ENCODE measurements at places on chromosomes 6 and 20.

DNA sequence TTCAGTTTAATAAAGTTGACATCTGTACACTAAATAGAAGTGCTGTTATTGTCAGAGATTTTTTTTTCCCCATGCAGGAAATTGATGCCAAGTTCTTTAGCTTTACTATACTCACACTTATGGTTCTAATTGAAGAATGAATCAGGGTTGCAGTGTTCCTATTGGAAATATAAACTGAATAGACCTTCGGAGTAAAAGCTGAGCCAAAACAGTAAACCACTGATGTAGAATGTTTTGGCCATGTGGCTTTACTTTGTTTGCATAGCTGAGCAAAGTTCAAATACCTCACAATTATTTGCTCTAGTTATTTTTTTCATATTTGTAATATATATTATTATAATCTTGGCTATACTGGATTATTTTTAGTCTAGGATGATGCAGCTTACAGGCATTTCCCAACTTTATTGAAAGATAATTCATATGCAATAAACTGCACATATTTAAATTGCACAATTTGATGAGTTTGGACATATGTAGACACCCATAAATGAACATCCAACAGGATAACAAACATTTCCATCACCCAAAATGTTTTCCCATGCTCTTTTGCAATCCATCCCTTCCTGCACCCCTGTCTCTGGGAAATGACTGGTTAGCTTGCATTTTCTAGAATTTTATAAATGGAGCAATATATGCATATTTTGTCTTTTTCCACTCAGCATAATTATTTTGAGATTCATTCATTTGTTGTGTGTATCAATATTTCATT, 105.8 kb upstream of the NOX3 start:
- DNase-seq: no peak

DNA sequence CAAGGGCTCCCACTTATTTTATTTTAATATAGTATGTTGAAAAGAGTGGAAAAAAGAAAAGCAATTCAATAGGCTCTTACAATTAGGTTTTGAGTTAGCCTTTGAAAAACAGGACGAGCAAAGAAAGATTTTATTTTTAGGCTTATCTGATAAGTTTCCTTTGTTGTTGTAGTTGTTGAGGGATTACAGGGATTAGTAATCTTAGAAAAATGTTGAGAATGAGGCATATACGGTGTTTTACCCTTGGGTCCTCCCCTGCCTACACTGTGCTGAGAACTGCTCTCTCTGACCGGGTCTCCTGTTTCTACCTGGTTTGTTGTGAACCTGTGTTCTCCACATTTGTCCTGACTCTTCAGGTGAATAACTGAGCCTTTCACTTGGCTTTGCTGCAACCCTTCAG, 16.7 kb downstream of the TRAPPC3L start:
- DNase-seq: no peak

DNA sequence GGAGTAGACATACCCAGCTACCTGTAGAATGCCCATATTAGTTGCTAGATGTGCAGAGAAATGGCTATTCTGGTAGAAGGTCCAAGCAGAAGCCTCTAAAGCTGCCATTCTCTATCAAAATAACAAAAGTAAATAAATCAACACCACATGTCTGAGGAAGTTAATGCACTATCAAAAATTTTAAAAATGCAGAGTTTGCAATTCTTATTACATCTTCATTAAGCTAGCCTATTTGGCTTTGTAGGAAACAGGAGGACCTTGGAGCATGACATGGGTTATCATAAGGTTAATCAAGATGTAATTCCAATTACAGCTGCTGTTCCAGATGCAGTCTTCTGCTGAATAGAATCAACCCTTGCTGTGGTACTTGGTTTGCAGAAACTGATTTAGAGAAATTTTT, 188.4 kb downstream of the TBX18 start:
- DNase-seq: no peak

GRCh38 chr20:12573442-12573841, 435.3 kb upstream of the SPTLC3 start:
- no peak for DNase-seq

GRCh38 chr20:53163486-53163885, 191.3 kb downstream of the TSHZ2 start:
- DNase-seq: no peak

DNA sequence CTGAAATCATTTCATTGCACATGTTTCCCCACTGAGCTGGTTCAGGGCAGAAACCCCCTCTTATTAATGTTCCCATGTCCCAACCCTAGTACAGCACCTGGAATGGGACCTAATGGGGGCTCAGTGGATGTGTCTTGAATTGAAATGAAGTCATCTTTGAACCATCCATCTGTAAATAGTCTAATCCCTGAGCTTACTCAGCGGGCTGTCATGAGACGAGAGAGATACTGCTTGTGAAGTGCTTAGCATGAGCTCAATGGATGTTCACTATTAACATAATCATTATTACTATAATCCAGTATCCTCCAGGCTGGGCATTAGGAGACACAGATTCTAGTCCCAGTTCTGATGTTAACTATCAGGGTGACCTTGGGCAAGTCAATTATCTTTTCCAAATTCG, 106.6 kb upstream of the LRFN2 start:
- DNase-seq: no peak

All from anterior cingulate cortex (tissue), 58 donors.